ENCODE measurements at places on chromosomes 7 and 10. TPM values are rescaled to one million over a fixed set of nuclear protein-coding genes. Genes with fewer than 3 reads are reported as not detected.

LRRC61 gene
- 29.1 TPM for polyA plus RNA-seq

EVX1 gene
- polyA plus RNA-seq = not detected

GTF2IRD1 gene
- polyA plus RNA-seq = not detected

CALHM1 gene
- polyA plus RNA-seq = 1.4 TPM

TEX47 gene
- polyA plus RNA-seq = not detected

MICALL2 gene
- polyA plus RNA-seq = not detected

ST8SIA6 gene
- not detected for polyA plus RNA-seq

OR2A25 gene
- not detected for polyA plus RNA-seq

ANXA8 gene
- not detected for polyA plus RNA-seq

NPFFR1 gene
- not detected for polyA plus RNA-seq

VPS37D gene
- polyA plus RNA-seq = 0.39 TPM

SPDYE6 gene
- polyA plus RNA-seq = 0.36 TPM

CFAP43 gene
- polyA plus RNA-seq = not detected

AKR1D1 gene
- not detected for polyA plus RNA-seq

TUBB8 gene
- polyA plus RNA-seq = 0.59 TPM

RP9 gene
- polyA plus RNA-seq = 49.6 TPM

CRYGN gene
- not detected for polyA plus RNA-seq

NEURL1 gene
- 0.35 TPM for polyA plus RNA-seq

SLC13A1 gene
- polyA plus RNA-seq = not detected

PNLIPRP3 gene
- polyA plus RNA-seq = not detected

Measured in IgD-negative memory B cell (primary cell).